ENCODE measurements at places on chromosomes 1 and 21.

GRCh38 chr1:45930258-45931150 is 127.1 kb downstream of the MAST2 start:
- DNase-seq = no peak

GRCh38 chr1:86429122-86429725 is 5.3 kb downstream of the CLCA2 start:
- DNase-seq = no peak

DNA sequence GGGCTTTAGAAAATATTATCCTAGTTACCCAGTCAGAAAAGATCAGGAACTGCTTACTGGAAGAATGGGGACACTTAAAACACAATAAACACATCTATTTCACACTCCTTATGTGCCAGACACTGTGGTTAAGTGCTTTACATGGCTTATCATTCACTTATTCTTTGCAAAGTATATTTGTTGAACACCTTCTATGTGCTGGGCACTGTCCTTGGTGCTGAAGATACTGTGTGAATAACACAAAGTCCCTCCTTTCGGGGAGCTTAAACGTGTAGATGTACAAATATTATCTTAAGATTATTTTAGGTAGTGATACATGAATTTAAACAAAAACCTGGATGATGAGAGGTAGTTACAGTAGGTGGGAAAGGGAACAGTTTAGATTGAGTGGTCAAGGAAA is 169.3 kb downstream of the ST6GALNAC5 start:
- DNase-seq = no peak

- DNase-seq = no peak
Measured at GRCh38 chr1:36482724-36483388, at the start of gene CSF3R. Gene CSF3R, minus strand, starts transcription at chr1:36482913. Its CDS starts 3,417 bp downstream, at chr1:36479496.

All from activated T-cell treated with anti-CD3 and anti-CD28 coated beads for 1 hour (primary cell).